ENCODE measurements at places on chromosomes 3 and 15.

DNA sequence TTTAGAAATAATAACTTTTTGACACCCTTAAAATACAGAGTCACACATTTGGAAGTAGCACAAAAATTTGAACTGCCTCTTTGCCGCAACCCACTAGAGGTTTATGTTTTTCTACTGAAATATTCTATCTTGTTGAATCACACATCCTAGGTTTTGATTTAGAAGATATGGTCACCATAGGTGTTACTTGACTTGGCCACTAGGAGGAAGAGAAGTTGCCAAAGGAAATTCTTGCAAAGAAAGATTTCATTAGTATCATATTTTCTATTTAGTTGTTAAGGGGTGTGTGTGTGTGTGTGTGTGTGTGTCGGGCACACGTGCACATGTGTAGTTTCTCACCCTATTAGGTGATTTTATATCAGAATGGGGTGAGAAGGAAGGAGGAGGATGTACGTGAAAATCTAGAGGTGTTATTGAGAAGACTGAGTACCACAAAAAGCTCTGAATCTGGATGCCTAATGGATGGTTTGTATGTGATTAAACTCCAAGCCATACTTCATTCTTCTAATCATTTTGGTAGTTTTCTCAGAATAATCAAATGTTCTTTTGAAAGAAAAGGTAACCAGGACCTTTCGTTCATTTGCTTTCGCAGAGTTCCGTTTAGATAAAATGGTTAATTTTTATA, 31.5 kb downstream of the ZFAND6 start:
- DNase-seq = no peak

DNA sequence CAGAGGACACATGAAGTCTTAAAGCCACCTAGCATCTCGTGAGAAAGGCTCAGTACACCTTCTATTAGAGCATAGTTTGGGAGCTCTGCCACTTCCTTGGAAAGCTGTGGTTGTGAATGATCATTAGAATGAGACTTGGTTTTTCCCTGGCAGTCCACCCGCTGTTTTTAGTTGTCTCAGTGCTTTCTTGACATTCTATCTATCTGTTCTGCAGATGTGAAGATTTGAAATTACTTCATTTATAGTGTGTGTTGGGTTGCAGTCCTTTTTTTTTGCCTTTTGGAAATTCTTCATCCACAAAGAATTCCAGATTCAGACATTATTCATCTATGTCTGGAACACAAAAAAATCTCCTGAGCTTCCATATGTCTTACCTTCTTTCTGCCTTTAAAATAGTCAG, 23.7 kb downstream of the PPP2R3A start:
- DNase-seq = no peak

DNA sequence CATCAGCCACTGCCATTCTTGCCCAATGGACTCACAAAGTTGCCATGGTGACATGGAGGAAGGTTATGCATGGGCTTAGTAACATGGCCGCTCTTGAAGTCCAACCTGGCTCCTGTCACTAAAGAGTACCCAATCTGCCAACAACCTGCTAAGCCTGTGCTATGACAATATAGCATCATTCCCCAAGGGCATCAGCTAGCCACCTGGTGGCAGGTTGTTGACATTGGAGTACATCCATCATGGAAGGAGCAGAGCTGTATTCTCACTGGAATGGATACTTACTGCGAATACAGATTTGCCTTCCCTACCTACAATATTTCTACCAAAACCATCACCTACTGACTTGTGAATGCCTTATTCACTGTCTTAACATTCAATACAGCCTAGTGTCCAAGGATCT, 138.9 kb upstream of the RORA start:
- no peak for DNase-seq

DNA sequence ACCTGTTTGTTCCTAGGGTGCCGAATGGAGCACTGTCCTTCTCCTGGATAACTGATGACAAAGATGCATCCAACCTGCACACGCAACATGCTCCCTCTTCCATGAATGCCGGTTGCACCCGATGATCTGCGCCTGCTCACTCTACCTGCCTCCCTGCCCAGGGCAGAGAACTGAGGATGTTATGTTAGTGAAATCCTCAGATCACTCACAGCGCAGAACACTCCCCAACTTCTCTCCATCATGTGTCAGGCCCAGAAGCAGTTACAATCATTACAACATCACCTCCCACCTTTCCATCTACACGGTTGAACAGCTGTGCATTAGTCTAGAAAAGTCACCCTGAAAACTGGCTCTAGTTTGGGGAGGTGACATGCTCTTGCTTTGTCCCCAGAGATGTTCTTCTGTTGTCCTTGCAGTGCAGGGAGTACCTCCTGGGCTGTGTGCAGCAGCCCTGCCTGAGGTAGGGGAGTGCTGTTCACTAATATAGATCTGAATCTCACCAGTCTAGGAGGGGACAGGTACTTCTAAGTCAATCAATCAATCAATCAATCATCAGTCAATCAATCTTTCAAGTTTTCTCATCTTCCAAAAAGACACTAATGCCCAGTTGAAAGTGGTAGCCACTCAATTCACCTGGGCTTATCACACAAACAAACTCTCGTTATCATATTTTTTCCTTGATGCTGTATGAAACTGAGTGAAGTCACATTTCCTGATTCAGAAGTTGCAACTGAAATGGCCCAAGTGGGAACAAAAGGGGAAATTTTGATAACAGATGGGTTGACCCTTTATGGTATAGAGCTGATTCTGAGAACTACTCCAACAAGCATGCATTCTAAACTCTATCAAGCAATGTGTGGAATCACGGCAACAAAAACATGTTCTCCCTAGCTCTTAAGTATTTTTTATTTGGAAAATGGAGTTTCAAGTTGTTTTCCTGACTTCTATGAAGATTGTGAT, 15.4 kb upstream of the ISLR start:
- no peak for DNase-seq

- DNase-seq = no peak
Observed at GRCh38 chr3:191238321-191238817, 39.3 kb downstream of the OSTN start.

All from stimulated activated CD4-positive, alpha-beta T cell treated with anti-CD3 and anti-CD28 coated beads, Interleukin-1b, Interleukin-23, amount 100 ng/mL, for 24 hours (primary cell).